Heart right ventricle (tissue), 16 donors: ENCODE measurements at places on chromosomes 1 and 21. TPM values are rescaled to one million over a fixed set of nuclear protein-coding genes. Genes with fewer than 3 reads are reported as not detected.

- no peaks in the 10 kb centered on the region for H3K27me3 ChIP-seq
- no peak for DNase-seq
- H3K36me3 ChIP-seq = no peaks in the 10 kb centered on the region
- no peak overlapping the region for H3K27ac ChIP-seq
Measured at GRCh38 chr1:233224311-233224710, 71.2 kb downstream of the PCNX2 start.

GRCh38 chr1:153202006-153202405 is 1.2 kb upstream of the LELP1 start:
- H3K36me3 ChIP-seq = no peaks in the 10 kb centered on the region
- no peak for DNase-seq
- H3K27ac ChIP-seq = no peak overlapping the region

DNA sequence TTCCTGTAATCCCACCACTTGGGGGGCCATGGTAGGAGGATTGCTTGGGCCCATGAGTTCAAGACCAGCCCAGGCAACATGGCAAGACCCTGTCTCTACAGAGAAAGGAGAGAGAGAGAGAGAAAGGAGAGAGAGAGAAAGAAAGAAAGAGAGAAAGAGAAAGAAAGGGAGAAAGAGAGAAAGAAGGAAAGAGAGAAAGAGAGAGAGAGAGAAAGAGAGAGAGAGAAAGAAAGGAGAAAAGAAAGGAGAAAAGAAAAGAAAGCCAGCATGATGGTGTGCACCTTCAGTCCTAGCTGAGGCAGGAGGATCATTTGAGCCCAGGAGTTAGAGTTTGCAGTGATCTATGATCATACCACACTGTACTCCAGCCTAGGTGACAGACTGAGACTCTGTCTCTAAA is 82.8 kb downstream of the DISP3 start:
- no peak overlapping the region for H3K4me3 ChIP-seq
- no peak for DNase-seq
- H3K27ac ChIP-seq = no peak overlapping the region
- peaks cover 9% of the 10 kb centered on the region for H3K27me3 ChIP-seq

- DNase-seq = no peak
- no peaks in the 10 kb centered on the region for H3K4me1 ChIP-seq
- no peaks in the 10 kb centered on the region for H3K27me3 ChIP-seq
- no peaks in the 10 kb centered on the region for H3K36me3 ChIP-seq
Measured at GRCh38 chr21:36210779-36211659, 54.4 kb downstream of the DOP1B start.

DNA sequence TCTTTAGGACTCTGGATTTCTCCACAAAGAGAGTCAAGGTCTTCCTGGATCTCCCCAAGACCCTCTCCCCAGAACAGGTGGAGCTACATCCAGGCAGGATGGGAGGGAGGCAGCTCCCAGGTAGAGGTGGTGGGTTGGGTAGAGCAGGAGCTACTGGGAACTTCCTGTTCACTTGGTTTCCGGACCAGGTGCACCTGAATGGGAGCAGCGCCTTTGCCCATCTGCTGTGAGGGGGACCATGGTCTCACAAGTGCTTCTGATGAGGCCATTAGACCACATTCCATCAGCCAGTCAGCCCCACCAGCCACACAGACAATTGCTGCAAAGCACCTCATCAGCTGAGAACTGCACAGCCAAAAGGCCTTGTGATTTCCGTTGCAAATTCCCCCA is 188.8 kb downstream of the MATN1 start:
- H3K4me3 ChIP-seq = no peak overlapping the region
- H3K27ac ChIP-seq = no peak overlapping the region

DNA sequence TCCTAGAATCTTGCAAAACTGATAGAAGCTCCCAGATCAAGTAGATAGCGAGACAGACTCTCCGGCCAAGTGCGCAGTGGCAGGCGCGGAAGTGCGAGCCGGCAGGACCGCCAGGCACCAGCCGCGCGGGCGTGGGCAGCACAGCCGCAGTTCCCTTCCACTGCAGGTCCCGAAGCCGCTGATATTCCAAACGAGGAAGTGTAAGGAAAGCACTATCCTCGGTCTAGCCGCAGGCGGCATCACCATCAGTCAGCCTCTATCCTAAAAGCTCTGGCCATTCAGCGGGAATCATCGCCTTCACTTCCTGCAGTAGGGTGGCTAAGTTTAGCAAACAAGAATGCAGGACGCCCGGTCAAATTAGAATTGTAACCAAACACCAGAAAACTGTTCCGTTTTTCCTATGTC is 710 bp downstream of the GLRX2 start:
- H3K4me1 ChIP-seq = peaks cover 6% of the 10 kb centered on the region
- peaks cover 12% of the 10 kb centered on the region for H3K36me3 ChIP-seq
- DNase-seq = peak; percentile 47
- H3K27me3 ChIP-seq = no peaks in the 10 kb centered on the region

DNA sequence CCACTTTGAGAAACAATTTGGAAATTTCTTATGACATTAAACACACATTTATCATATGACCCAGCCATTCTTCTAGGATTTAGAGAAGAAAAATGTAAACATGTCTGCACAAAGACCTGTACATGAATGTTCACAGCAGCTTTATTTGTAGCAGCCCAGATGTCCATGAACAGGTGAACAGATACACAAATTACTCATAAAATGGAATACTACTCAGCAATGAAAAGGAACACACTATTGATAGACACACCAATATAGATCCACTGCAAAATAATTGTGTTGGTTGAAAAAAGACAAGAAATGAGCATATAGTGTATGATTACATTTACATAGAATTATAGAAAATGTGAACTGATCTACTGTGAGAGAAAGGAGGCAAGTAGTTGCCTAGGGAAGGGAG is 26.1 kb downstream of the ARHGEF11 start:
- no peak for DNase-seq
- no peaks in the 10 kb centered on the region for H3K36me3 ChIP-seq
- H3K27me3 ChIP-seq = no peaks in the 10 kb centered on the region
- no peak overlapping the region for H3K4me3 ChIP-seq
- peaks cover 10% of the 10 kb centered on the region for H3K4me1 ChIP-seq

GRCh38 chr21:18951271-18952038 is 547.9 kb upstream of the TMPRSS15 start:
- H3K4me3 ChIP-seq = no peak overlapping the region
- no peaks in the 10 kb centered on the region for H3K27me3 ChIP-seq
- H3K27ac ChIP-seq = no peak overlapping the region
- no peaks in the 10 kb centered on the region for H3K36me3 ChIP-seq
- DNase-seq = no peak

- DNase-seq = no peak
- no peaks in the 10 kb centered on the region for H3K27me3 ChIP-seq
- H3K4me1 ChIP-seq = peaks cover 6% of the 10 kb centered on the region
- no peaks in the 10 kb centered on the region for H3K36me3 ChIP-seq
- no peak overlapping the region for H3K4me3 ChIP-seq
Measured at GRCh38 chr1:225977937-225978748, 21.0 kb downstream of the SDE2 start.

DNA sequence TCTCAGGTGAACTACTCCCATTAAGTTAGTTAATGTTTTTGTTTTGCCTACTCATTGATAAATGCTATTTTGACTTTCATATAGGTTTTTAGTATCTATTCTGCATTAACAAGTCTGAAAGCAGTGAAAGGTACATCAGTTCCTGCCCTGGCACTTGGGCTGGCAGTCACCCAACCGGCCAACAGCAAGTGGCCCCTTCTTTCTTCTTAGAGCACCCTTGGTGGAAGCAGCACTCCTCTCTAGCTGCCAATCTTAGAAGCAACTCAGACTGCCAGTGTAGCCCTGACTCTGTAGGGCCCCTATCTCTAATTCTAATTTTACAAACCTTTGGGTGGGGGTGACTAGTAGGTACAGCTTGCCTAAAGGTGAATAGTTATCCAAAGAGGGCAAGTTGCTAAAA is 155.7 kb downstream of the FGGY start:
- DNase-seq = no peak
- no peak overlapping the region for H3K27ac ChIP-seq
- H3K27me3 ChIP-seq = no peaks in the 10 kb centered on the region
- H3K4me3 ChIP-seq = no peak overlapping the region
- H3K4me1 ChIP-seq = no peaks in the 10 kb centered on the region
- H3K36me3 ChIP-seq = no peaks in the 10 kb centered on the region

- H3K4me1 ChIP-seq = no peaks in the 10 kb centered on the region
- H3K4me3 ChIP-seq = no peak overlapping the region
- H3K36me3 ChIP-seq = no peaks in the 10 kb centered on the region
- peaks cover 16% of the 10 kb centered on the region for H3K27me3 ChIP-seq
Measured at GRCh38 chr1:54011316-54012007, 6.5 kb downstream of the LDLRAD1 start.

DNA sequence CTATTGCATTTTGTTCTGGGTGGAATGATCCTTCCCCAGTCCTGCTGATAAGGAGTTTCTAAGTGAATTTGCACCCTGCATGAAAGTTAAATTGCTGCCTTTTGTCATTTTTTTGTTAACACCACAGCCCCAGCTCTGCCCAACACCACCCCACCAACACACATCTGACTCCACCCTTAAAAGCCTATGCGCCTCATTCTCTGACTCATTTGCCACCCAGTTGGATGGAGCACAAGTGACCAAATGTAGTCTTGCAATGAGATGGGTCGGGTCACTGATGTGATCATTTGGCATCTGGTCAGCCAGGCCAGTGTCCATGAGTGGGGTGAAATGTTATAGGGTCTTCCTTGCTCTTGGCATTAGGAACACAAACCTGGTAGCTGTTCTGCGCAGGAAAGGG is 256.8 kb downstream of the KAZN start:
- no peak overlapping the region for H3K27ac ChIP-seq
- no peak for DNase-seq
- no peaks in the 10 kb centered on the region for H3K36me3 ChIP-seq
- H3K27me3 ChIP-seq = no peaks in the 10 kb centered on the region
- H3K4me3 ChIP-seq = no peak overlapping the region

DNA sequence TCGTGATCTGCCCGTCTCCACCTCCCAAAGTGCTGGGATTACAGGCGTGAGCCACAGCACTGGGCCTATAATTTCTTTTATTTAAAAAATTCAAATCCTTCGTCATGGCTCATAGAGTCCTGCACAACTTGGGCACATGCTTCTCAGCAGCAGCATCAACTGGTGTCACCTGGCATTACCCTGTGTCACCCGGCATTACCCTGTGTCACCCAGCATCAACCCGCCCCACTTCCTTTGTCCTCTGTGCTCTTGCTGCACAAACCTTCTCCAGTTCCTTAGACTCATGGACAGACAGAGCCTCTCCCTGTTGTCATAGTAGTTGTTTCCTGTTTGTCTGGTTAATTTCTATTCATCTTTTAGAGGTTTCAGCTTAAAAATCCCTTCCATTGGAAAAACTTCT is 121.2 kb upstream of the SERBP1 start:
- no peaks in the 10 kb centered on the region for H3K27me3 ChIP-seq
- DNase-seq = no peak
- no peak overlapping the region for H3K4me3 ChIP-seq
- H3K4me1 ChIP-seq = no peaks in the 10 kb centered on the region
- no peaks in the 10 kb centered on the region for H3K36me3 ChIP-seq

DNA sequence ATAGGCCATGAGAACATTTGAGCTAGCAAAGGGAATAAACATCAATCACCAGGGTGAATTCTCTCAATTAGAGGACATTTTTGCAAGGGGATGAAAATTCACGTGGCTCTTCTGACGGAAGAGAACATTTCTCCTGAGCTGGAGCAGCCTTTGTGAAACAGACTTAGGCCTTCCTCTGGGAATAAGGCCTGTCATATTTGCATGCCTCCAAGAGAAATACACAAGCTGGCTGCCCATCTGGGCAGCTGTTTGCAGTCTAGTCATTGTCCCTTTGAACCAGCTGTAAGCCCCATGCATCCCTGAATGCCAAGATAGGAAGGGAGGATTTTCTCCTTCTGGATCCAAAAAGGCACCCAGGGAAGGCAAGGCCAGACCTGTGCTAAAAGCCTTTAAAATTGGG is 5.5 kb downstream of the LEMD1 start:
- H3K36me3 ChIP-seq = no peaks in the 10 kb centered on the region
- H3K4me1 ChIP-seq = peaks cover 14% of the 10 kb centered on the region
- peaks cover under 1% of the 10 kb centered on the region for H3K27me3 ChIP-seq
- H3K27ac ChIP-seq = no peak overlapping the region

GRCh38 chr1:226506921-226507320 is 41.6 kb upstream of the STUM start:
- no peak overlapping the region for H3K27ac ChIP-seq
- H3K4me3 ChIP-seq = no peak overlapping the region
- no peak for DNase-seq
- H3K36me3 ChIP-seq = no peaks in the 10 kb centered on the region
- H3K27me3 ChIP-seq = peaks cover 7% of the 10 kb centered on the region
- no peaks in the 10 kb centered on the region for H3K4me1 ChIP-seq

DNA sequence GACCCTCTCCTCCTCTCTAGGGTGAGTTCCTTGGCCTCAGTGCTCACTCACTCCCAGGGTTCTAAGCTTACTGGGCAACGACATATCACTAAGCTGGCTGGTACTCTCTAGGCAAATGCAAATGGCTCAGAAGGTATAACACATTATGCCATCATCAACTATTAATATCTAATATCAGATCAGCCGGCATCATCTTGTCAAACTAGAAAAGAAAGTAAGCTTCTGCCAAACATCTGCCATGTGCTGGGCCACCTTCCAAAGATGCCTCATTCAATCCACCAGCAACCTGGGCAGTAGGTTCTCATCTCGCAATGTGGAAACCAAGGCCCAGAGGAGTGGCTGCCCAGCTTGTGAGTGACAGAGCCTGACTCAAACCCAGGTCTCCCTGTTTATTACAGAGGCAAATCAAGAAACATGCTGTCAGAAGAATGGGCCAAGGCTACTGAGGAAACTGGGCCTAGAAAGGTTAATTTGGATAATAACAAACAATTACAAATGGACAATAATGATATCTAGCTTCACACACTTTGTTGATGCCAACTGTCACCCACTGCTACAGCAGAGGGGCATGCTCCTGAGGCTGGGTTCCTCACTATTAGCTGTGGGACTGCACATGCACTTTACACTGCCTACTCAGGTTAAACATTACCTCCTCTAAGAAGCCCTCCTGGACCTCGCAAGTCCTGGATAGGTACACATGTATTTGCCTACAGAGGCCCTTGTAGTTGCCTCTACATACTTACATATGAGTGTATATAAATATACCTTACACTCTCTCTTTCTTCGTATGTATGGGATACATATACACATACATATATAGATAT is 183.3 kb upstream of the JUN start:
- DNase-seq = no peak
- H3K27me3 ChIP-seq = no peaks in the 10 kb centered on the region
- H3K4me3 ChIP-seq = no peak overlapping the region
- H3K4me1 ChIP-seq = peaks cover 13% of the 10 kb centered on the region

GRCh38 chr1:100793659-100794058 is 74.1 kb downstream of the VCAM1 start:
- no peaks in the 10 kb centered on the region for H3K27me3 ChIP-seq
- no peak overlapping the region for H3K4me3 ChIP-seq

Gene SPATC1L
- total RNA-seq = 8.6 TPM

Gene RIMS3
- total RNA-seq = 0.66 TPM

Gene NHLH1
- total RNA-seq = not detected

Gene GPR37L1
- not detected for total RNA-seq

Gene PLCH2
- 0.51 TPM for total RNA-seq

Gene E2F2
- total RNA-seq = 2.3 TPM

Gene PALMD
- 97.1 TPM for total RNA-seq

Gene APCS
- not detected for total RNA-seq

Gene WDR64
- total RNA-seq = 0.59 TPM

Gene OLIG2
- total RNA-seq = not detected

Gene GNG5
- total RNA-seq = 182 TPM

Gene MIXL1
- 0.37 TPM for total RNA-seq

Gene ANKRD34A
- total RNA-seq = 1.0 TPM

Gene ITLN2
- not detected for total RNA-seq

Gene ACTA1
- 17,937 TPM for total RNA-seq

Gene CFHR2
- not detected for total RNA-seq
